ENCODE measurements at places on chromosomes 7 and 10.

GRCh38 chr7:66747881-66748511 lies 7.5 kb downstream of the RABGEF1 start:
- DNase-seq, result no peak

GRCh38 chr7:141704112-141704511 lies 2.1 kb upstream of the DENND11 start:
- DNase-seq, result no peak

- peak; percentile 21 for DNase-seq
Observed at GRCh38 chr7:26567266-26567665, 275.6 kb downstream of the SNX10 start.

GRCh38 chr7:143408686-143409561 lies at the start of gene EPHA1:
EPHA1 (minus strand) TSS chr7:143408856; CDS start chr7:143408805, 51 bp downstream.
- DNase-seq, result no peak

GRCh38 chr7:145105561-145105960 lies 269.7 kb upstream of the TPK1 start:
- no peak for DNase-seq

- DNase-seq, result no peak
Observed at GRCh38 chr10:50824782-50825181, 60.6 kb downstream of the A1CF start.

DNA sequence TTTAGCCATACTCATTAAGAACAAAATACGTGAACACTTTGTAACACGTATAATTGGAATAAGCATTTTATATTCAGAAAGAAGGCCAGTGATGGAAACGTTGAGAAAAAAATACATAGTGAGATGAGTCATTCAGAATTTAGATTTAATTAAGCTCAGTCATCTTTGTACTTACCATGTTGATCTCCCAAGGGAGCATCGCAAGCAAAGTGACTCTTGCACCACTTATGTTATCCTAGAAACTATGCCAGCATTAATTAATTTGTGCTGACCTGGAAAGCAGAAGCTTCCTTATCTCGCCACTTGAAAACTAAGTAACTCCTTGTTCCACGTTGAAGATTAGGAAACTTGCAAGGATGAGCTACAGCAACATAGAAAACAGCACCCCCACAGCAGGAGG lies 9.7 kb upstream of the MPP7 start:
- DNase-seq, result no peak

- DNase-seq, result no peak
Observed at GRCh38 chr7:123653162-123653561, 2.5 kb upstream of the LMOD2 start.

GRCh38 chr10:87600581-87600980 lies 59.1 kb upstream of the PAPSS2 start:
- no peak for DNase-seq

- DNase-seq, result no peak
Observed at GRCh38 chr7:151795168-151795811, 81.6 kb downstream of the PRKAG2 start.

All from RPMI7951 (cell line).